ENCODE measurements at places on chromosomes 6 and 20.
A peak's percentile ranks its signal among the peaks of the same experiment; 100 is the strongest.

- peak; percentile 59 for DNase-seq
Measured at GRCh38 chr6:41278699-41279405, 7.6 kb downstream of the TREM1 start.

DNA sequence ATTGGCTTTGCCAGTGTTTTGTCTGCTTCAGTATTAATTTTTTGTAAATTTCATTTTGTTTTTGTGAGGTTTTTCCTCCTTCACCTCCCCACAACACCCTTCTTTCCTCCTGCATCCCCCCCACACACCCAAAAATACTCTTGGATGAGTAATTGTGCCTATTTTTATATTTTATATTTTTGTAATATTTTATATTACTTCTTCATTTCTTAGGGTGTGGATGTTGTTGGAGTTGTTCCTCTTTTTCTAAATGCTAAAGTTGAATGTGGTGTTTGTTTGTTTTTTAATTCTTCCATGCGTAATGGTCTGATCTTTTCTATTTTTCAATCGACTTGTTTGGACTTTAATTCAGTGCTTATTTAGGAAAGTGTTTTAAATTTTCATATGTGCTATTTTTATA, 420.5 kb upstream of the SOX4 start:
- DNase-seq, result no peak

DNA sequence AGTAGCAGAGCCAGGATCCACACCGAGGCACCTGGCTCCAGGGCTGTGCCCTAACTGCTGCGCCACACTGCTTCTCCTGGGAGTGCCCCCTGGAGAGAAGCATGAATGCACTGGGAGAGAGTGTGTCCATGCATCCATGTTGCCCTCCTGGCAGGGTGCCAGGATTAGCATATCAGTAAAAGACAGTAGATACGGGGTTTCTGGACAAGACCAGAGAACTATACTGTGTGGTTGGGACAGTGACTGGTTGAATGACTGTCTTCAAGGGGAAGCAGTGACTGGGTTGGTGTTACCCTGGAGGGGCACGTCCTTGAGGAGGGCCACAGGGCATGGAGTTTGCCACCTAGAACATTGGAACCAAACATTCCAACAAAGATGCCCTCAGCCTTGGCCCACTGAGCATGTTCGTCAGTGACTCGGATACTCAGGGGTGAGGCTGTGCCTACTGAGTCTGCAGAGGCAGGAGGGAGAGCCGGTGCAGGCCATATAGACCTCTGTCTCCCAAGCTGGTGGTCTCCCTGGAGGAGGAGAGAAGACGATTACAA, 288.8 kb downstream of the CDC5L start:
- DNase-seq, result no peak

- DNase-seq, result no peak
Measured at GRCh38 chr6:108463784-108464183, 96.9 kb upstream of the FOXO3 start.

DNA sequence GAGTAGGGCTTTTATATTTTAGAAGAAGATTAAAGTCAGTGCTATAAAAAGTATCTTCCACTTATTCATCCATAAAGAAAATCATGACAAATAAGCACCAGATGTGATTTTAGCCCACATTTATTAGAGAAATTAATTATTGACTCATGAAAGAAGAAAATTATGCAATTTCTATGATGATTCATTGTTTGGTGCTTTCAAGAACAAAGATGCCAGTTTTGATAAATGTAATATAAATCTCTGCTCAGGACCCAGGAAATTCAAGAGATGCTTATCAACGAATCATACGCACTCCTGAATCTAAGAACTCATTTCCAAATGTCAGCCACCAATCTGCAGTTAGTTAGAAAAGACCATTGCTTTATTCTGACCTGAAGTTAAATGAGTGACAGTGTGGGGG, 211.4 kb downstream of the ARHGAP18 start:
- no peak for DNase-seq

DNA sequence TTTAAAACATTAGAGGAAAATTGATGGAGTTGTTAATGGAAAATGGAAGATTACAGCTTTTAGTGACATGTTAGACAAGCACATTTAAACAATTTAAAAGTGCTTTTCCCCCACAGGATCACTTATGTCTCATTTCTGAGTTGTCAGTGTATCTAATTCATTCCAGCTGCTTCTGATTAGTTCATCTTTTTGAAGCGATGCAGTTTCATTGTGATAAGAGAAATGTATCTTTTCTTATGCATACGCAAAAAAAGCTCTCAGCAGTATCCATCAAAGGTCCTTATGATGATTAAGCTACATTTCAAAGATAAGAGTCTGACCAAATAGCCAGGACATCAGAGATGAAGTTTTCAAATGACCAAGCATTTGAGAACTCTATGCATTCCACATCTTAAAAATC, 572.6 kb upstream of the SYNCRIP start:
- DNase-seq, result no peak

GRCh38 chr6:130529569-130530149, 163.8 kb downstream of the TMEM200A start:
- no peak for DNase-seq
